Peyer's patch (tissue), 4 donors: ENCODE measurements at places on chromosomes 6 and 20. TPM values are rescaled to one million over a fixed set of nuclear protein-coding genes. Genes with fewer than 3 reads are reported as not detected.

GRCh38 chr6:143000811-143001210, 55.8 kb upstream of the HIVEP2 start:
- no peaks in the 10 kb centered on the region for H3K36me3 ChIP-seq
- no peak for DNase-seq
- H3K27me3 ChIP-seq = no peaks in the 10 kb centered on the region
- H3K4me3 ChIP-seq = no peak overlapping the region
- no peak overlapping the region for H3K27ac ChIP-seq

- H3K27ac ChIP-seq = no peak overlapping the region
- H3K4me3 ChIP-seq = no peak overlapping the region
- H3K4me1 ChIP-seq = peaks cover 4% of the 10 kb centered on the region
- no peaks in the 10 kb centered on the region for H3K36me3 ChIP-seq
Observed at GRCh38 chr6:37785002-37785662, 34.4 kb upstream of the ZFAND3 start.

DNA sequence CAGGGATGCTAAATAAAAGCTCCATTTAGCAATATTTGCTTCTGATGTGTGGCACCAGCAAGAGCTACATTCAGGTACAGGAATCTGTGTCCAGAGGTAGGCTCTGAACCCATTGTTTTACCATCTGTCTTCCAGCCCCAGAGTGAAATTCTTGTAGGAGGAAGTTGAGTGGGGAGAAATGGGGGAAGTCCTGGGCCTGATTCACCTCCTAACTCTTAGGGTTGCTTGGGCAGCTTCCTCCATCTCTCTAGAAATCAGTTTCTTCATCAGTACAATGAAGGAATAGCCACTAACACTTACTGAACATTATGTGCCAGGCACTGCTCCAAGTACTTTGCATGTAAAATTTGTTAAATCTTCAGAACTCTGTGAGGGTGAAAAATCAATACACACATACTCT, 35.1 kb upstream of the TSPYL1 start:
- no peak overlapping the region for H3K27ac ChIP-seq
- no peaks in the 10 kb centered on the region for H3K27me3 ChIP-seq
- H3K4me3 ChIP-seq = no peak overlapping the region
- no peaks in the 10 kb centered on the region for H3K4me1 ChIP-seq

The XKR7 gene
- not detected for total RNA-seq

- H3K27ac ChIP-seq = peak overlapping the region; percentile 99
- H3K4me1 ChIP-seq = no peaks in the 10 kb centered on the region
- H3K36me3 ChIP-seq = no peaks in the 10 kb centered on the region
- no peak for DNase-seq
Observed at GRCh38 chr6:36985417-36985807, 584 bp downstream of the MTCH1 start.

DNA sequence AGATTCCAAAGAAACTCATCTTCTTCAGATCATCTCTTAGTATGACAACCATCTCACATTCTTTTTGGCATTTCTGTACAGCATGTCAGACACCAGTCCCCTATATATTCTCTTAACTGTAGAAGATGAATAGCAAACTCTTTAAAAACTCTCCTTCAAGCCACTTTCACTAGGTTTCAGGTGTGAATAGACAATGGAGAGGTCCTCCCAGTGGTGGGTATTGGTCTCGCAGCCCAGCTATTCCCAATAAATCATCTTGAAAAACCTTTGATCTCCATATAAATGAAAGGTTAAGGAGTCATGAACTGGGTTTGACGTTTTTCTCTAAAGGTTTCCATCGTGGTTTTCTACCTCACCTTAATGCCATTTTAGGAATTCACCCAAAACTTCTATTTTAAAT, 180.0 kb downstream of the GJA1 start:
- H3K4me3 ChIP-seq = no peak overlapping the region
- no peak overlapping the region for H3K27ac ChIP-seq
- H3K4me1 ChIP-seq = no peaks in the 10 kb centered on the region
- no peaks in the 10 kb centered on the region for H3K36me3 ChIP-seq
- DNase-seq = no peak
